Endothelial cell (in vitro differentiated cells): ENCODE measurements at places on chromosomes 12 and 14. TPM values are rescaled to one million over a fixed set of nuclear protein-coding genes. Genes with fewer than 3 reads are reported as not detected.
A peak's percentile ranks its signal among the peaks of the same experiment; 100 is the strongest.

GRCh38 chr14:72512281-72512680 is 381.6 kb downstream of the DPF3 start:
- H3K36me3 ChIP-seq = no peaks in the 10 kb centered on the region
- no peak for DNase-seq
- H3K27ac ChIP-seq = no peak overlapping the region
- H3K4me3 ChIP-seq = no peak overlapping the region

DNA sequence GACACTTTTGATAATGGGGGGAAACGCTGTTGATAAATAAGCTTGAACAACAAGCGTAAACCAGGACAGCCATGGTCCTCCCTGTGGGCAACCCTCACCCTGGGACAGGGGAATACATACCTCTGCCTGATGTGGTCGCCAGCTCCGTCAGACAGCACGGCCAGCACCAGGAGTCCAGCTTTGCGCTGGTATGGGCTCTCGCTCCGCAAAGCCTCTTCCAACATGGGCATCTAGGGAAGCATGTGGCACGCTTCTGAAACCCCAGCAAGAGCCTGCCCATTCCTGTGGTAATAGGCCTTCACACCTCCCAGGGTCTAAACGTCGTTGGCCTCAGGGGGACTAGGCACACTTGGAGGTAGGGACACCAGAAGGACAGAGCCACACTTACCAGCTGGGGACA is 2.9 kb downstream of the IPO4 start:
- H3K36me3 ChIP-seq = peaks cover 31% of the 10 kb centered on the region
- peaks cover 18% of the 10 kb centered on the region for H3K4me1 ChIP-seq
- H3K27me3 ChIP-seq = peaks cover 23% of the 10 kb centered on the region
- no peak overlapping the region for H3K4me3 ChIP-seq
- no peak overlapping the region for H3K27ac ChIP-seq
- DNase-seq = no peak

GRCh38 chr14:21454843-21455544 is 929 bp downstream of the CHD8 start:
- H3K27ac ChIP-seq = peak overlapping the region; percentile 100
- peaks cover 1% of the 10 kb centered on the region for H3K27me3 ChIP-seq
- peaks cover 17% of the 10 kb centered on the region for H3K4me1 ChIP-seq
- no peak for DNase-seq

DNA sequence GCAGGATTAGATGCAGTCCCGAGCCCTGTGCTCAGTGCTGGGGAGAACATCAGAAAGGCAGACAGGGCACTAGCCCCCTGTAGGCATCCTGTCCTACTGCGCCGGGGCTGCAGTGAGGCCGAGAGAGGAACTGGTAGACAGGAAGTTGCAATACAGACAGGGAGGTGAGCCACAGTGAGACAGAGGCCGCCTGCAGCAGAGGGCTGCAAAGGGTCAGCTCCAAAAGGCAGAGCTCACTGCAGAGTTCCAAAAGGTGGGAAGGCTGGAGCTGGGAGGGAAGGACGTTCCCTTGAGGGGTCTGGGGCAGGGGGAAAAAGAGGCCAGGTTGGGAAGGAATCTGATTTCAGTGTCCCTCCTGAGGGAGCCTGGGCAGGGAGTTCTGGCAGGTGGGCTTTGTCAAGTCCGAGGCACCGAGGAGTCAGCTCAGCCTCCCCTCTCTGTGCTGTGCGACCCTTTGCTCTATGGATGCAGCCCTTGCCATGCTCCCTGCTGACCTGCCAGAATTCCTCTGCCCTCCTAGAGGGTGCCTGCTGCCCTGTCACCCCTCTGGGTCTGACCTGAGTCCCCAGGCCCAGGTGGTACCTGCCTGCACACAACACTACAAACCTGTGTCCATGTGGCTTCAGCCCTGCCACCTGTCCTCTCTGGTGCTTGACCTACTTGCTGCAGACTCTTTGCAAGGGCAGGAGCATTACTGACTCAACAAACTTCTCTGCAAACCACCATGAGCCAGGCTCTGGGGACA is 63.5 kb downstream of the PRMT8 start:
- no peak overlapping the region for H3K27ac ChIP-seq
- H3K27me3 ChIP-seq = peaks cover 6% of the 10 kb centered on the region
- H3K4me1 ChIP-seq = peaks cover 29% of the 10 kb centered on the region
- H3K36me3 ChIP-seq = no peaks in the 10 kb centered on the region

DNA sequence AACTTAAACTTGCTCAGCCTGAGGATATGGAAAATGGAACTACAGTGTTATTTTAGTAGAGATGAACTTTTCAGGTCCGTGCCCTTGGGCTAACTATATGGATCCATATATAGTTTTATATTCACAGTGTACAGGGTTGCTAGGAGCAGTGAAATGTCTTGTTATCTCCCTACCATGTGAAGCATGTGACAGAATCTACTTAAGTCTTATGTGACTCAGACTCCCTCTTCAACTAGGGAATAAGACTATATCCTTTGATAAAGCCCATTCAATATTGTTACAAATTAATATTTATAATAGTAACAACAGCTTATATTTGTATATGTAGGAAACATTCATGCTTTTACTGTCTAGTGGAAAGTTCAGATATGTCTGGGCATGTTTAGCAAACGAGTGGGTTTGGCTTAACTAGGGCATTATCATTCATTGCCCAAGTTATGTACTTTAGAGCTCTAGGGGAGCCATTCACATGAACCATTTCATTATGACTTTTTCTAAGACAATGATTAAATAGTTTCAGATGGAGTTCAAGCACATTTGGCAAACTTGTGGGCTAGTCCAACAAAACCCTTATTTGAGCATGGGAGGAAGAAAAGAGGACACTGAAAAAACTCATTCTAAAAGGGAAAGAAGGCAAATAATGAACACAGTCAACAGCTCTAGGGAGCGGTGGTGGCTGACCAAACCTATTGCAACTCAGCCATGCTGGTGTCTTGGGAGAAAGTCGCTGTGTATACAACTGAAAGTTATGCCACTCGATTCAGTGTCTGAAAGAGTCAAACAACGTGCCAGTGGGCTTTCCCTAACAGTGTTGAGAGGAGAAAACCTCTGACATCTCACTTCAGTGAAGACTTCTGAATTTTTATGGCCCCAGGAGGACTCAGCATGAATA is 305.9 kb upstream of the G2E3 start:
- DNase-seq = no peak
- peaks cover 1% of the 10 kb centered on the region for H3K27me3 ChIP-seq
- H3K36me3 ChIP-seq = no peaks in the 10 kb centered on the region
- H3K4me3 ChIP-seq = no peak overlapping the region

DNA sequence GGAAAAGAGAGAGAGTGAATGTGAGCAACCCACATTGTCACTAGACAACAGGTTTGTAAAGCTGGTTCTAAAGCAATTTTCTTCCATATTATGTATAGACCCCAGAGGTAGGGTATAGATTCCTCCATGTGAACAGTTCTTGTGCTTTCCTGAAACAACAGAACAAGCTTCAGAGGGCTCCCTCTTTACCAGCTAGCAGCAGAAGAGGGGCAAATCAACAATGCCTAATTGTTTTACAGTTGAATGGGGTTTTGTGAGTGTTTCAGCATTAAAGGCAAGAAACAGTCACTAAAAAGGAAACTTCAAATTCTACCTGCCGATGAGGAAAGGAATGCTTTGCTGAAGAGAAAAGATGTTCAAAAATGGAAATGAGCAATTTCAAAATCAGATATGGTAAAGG is 341.2 kb upstream of the KITLG start:
- H3K4me1 ChIP-seq = peaks cover 18% of the 10 kb centered on the region
- H3K4me3 ChIP-seq = no peak overlapping the region
- H3K27me3 ChIP-seq = peaks cover 2% of the 10 kb centered on the region
- DNase-seq = no peak

The CD163L1 gene
- total RNA-seq = 0.69 TPM

The TOMM20L gene
- total RNA-seq = not detected

The NKX2-1 gene
- total RNA-seq = not detected
